Right kidney (tissue), 9 donors: ENCODE measurements at places on chromosomes 3 and 15.

DNA sequence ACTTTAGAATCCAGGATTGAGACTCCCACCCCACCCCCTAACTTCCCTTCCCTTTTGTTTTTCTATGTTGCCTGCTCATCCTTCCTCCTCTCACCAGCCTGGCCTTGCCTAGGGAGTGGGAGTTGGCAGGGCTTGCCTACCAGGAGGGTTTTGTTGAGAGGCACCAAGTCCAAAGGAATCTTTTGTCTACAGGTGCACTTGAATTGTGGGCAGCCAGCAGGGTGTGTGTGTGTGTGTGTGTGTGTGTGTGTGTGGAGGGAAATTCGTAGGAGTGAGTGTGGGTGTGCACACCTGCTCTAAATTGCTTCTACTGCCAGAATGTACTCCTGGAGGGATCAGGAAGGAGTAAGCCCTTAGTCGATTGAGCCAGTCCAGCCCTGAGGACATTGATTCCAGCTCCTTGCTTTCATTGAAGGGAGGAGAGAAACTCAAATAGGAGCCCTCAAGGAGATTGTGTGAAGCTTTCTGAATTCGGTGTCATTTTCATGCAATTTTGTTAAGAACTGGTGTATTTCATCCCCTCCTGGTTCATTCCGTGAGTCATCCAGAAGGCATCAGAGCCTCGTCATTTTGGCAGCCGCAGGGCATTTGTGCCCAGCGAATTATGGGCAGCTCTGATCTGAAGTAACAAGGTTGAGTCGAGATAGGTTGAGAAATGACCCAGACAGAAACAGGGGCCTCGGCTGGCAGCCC lies 112.1 kb downstream of the SLCO3A1 start:
- DNase-seq = no peak

DNA sequence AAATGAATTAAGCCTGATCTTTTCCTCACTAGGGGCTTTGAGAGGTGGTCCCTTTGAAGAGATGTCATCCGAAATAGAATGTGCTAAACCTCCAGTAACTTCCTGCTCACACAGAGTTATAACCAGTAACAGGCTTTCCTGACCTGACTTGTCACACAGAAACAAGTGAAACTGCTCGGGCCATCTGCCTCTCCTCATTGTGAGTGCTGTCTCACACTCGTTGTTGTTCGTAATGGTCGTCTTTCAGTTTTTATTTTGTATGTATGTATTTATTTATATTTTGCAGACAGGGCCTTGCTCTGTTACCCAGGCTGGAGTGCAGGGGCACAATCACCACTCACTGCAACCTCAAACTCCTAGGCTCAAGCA lies 24.0 kb downstream of the ACSBG1 start:
- no peak for DNase-seq

DNA sequence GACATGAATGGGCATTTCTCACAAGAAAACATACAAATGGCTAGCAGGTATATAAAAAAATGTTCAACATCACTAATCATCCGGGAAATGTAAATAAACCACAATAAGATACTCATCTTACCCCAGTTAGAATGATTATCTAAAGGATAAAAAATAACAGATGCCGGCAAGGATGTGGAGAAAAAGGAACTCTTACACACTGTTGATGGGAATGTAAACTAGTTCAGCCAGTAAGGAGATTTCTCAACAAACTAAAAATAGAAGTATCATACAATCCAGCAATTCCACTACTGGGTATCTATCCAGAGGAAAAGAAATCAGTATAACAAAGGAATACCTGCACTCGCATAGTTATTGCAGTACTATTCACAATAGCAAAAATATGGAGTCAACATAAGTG lies 124.2 kb downstream of the SATB1 start:
- no peak for DNase-seq

DNA sequence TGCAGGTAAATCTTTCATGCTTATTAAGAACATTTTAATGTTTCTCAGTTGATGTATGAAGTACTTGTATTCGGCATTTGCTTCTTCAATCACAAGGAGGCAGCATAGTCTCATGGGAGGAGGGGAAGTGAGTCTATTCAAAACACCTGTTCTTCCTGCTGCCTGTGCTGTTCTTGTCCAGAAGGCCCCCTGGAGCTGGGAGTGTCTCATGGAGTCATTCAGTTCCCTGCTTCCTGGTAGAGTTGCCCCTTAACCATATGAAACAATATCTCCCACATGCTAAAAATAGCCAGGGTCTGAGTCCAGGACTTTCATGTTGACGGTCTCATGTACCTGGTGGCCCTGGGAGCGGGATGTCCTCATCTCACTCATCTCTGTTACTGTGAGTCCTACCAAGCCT lies 15.5 kb upstream of the PPP1R2 start:
- DNase-seq = peak; percentile 17

- DNase-seq = no peak
Observed at GRCh38 chr3:170605490-170605889, 19.6 kb upstream of the SLC7A14 start.

DNA sequence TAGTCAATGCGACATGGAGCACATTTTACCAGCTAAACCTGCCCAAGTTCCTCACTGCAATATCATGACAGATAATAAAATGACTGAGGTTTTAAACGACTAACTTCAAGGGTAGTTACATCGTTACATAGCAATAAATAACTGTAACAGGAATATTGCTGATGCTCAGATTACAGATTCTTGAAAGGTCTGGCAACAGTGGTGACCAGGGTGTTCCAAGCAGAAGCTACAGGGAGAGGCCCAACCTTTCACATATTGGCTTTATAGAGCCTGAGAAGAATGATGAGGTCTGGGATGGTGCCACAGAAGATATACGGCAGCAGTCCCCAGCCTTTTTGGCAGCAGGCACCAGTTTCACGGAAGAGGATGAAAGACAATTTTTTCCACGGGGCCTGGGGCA lies 51.1 kb upstream of the CSPG5 start:
- DNase-seq = no peak

GRCh38 chr3:168220556-168220955 lies 124.8 kb upstream of the GOLIM4 start:
- DNase-seq = no peak

DNA sequence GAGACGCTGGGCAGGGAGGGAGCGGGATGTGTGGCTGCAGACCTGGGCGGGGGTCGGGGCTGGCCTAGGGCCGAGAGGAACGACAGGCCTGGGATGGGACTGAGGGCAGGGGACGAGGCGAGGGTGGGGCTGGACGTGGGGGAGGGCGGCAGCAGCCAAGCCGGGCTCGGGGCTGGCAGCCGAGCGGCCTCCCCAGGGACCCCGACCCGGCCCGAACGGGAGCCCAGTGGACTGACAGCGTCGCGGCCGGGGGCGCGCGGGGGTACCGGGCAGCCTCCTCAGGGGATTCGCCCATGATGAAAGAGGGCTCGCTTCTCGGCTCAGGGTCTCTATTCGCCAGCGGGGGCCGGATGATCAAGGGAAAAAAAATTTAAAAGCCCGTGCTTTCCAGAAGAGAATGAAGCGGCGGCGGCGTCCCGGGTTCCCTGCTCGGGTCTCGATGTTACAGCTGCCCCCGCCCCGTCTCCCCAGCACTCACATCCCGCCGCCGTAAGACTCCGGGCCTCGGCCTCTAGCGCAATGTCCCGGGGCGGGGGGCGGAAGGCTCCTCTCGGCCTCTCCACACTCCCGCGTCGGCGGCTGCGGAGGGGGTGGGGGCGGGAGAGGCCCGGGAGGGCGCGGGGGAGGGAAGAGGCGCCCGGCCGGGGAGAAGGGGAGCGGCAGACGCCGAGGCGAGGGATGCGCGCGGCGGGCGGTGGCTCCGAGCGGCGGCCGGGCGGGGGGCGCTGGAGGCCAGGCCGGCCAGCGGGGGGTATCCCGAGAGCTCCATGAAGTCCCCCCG lies 4.3 kb downstream of the PTH1R start:
- peak; percentile 74 for DNase-seq

DNA sequence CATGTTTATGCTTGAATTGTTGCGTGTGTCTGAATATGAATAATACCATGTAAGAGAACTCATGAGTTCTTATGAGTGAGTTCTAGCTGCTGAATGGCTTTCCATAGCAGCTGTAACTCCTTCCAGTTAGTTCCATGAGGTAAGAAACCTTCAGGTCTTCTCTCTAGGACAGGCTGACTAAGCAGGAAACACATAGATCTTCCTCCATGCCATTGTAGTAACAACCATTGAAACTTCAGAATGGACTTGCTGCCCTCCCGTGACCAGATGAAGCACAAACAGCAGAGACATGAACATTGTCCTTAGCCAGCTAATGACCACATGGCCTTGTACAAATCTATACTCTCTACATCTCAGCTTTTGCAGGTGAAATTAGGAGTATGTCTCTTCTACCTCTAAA lies 200.0 kb downstream of the ZNF385D start:
- DNase-seq = no peak

- no peak for DNase-seq
Observed at GRCh38 chr3:105322570-105323273, 44.0 kb upstream of the ALCAM start.

GRCh38 chr15:51883271-51883837 lies 53.9 kb downstream of the TMOD3 start:
- no peak for DNase-seq

GRCh38 chr3:110528305-110529121 lies 543.1 kb upstream of the NECTIN3 start:
- DNase-seq = no peak

GRCh38 chr3:67819447-67819846 lies 165.0 kb upstream of the SUCLG2 start:
- no peak for DNase-seq

- DNase-seq = no peak
Observed at GRCh38 chr3:109903100-109903499, 565.8 kb upstream of the DPPA4 start.

DNA sequence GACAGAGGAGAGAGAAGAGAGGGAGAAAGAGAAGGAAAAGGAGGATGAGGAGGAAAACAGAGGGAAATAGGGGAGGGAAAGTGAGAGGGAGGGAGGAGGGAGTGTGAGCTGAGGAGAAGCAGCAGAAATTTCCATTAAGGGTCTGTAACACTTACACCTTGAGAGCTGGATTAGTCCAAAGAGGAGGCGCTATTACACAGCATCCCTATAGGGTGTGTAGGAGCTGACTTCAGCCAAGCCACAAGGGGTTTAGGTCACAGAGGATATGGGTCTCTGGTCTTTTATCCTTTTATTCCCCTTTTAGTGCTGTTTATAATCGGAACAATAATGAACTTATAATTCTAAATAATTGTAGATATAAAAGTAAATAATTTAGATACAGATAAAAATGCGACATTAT lies 230.4 kb downstream of the GABRG3 start:
- no peak for DNase-seq

- peak; percentile 83 for DNase-seq
Observed at GRCh38 chr3:113532698-113533533, 561 bp downstream of the SIDT1 start.

DNA sequence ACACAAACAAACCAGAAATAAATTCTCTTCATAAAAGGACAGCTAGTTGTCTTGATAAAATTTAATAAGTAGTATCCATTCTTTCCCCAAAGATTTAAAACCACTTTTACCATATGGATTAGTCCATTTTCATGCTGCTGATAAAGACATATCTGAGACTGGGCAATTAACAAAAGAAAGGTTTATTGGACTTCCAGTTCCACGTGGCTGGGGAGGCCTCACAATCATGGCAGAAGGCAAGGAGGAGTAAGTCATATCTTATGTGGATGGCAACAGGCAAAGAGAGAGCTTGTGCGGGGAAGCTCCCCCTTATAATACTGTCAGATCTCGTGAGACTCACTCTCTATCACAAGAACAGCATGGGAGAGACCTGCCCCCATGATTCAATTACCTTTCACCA lies 38.7 kb downstream of the C2CD4B start:
- DNase-seq = no peak

DNA sequence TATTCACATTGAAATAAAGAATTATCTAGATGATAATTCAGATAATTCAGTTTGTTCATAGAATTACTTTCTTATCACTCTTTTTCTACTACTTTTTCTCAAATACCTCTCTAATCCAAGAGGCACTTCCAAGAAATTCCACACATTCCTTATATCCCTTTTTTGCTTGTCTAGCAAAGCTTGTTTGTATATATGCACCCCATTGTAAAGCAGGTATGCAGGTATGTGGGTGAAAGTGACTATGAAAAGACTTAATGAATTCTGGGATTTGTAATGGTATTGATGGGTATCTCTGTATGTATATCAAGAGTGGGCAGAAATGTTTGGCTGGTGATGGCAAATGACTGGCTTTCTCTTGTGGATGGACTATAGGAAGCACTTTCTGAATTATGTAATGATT lies 94.1 kb upstream of the FGF7 start:
- no peak for DNase-seq

DNA sequence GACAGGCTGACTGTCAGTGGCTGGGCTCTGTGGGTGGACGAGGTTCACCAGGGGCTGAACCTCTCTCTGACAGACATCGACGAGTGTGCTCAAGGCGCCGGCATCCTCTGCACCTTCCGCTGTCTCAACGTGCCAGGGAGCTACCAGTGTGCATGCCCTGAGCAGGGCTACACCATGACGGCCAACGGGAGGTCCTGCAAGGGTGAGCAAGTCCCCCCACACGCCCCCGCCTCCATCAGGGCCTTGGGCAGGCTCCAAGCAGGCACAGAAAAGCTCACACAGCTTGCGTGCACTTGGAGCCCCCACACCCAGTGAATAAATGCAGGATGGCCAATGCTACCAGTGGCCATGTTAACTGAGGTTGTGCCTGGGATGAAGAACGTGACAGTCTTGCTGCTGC lies 82.3 kb downstream of the FBLN2 start:
- no peak for DNase-seq

GRCh38 chr15:39756806-39757522 lies 25.7 kb downstream of the FSIP1 start:
- DNase-seq = peak; percentile 32

GRCh38 chr3:149816986-149817385 lies 4.0 kb downstream of the RNF13 start:
- DNase-seq = no peak

DNA sequence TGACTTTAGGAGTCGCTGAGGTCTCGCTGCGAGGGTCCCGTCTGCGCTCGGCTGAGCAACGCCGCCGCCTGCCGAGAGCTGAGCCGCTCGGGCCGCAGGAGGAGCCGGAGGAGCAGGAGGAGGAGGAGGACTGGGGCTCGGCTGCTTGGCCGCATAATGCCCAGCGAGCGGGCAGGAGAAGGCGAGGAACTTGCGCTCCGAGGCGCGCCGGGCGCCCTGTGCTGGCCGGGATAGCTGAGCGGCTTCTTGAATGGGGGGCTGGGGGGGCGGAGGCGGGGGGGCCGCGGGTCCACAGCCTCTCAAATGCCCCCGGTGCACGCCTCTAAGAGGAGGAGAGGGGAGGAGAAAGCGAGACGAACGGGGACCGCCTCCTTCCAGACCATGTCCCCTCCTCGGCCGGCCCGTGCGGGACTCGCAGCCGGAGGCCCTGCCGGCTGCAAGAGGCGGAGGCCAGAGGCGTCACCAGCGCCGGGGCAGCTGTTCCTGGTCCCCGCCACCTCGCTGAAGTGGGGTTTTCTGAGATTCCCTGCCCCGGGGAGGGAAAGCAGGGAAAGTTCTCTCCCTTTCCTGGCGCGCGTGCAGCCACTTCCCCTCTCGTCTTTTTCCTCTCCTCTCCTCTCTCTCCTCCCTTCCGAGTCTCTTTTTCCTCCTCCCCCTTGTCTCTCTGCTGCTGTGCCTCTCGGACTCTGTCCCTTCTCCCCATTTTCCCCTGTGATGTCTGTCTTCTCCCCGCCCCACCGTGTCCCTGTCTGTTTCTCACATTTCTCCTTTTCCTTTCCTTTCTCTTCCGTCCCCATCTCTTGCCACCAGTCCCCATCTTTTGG lies at the start of gene ADAMTS9:
TSS of gene ADAMTS9 (minus strand) at position 220 of the 824 bp plus-strand sequence. CDS start 343 bp downstream, outside the sequence.
- DNase-seq = peak; percentile 94
